Glutamatergic neuron (in vitro differentiated cells): ENCODE measurements at places on chromosomes 6 and 20. TPM values are rescaled to one million over a fixed set of nuclear protein-coding genes. Genes with fewer than 3 reads are reported as not detected.

DNA sequence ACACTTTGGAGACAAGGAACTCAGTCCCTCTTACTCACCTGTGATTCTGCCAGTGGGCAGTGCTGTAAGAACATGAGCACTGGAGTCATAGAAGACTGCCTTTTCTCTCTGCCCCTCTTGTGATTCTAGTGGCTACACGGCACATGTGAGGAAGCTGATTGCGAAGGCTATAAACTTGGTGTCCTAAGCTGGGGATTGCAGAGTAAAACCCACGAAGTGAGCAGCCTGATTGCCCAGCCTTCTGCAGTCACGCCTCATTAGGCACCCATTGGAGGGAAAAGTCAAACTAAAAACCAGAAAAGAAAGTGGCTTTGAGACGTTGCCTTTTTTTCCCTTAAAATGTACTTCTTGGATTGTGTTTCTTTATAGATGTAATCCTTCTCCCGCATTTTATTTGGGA, 748.4 kb upstream of the CHD6 start:
- no peak for DNase-seq

DNA sequence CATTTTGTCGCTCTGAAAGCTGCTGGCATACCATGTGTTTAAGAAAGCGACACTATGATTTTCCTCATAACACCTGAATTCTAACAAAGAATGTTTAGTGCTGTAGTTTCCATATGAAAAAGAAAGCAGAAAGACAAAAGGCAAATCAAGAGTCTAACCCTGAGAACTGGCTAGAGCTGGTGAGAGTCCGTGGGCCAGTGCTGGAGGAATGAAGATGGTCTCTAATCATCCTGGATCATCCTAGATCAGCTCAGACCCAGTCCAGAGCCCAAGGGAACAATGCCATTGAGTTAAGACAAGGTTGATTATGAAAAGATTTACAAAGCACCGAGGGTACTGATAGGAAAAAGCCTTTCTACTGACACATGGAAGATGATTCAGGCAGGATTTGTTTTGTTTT, 73.0 kb upstream of the MYLIP start:
- DNase-seq = no peak

DNA sequence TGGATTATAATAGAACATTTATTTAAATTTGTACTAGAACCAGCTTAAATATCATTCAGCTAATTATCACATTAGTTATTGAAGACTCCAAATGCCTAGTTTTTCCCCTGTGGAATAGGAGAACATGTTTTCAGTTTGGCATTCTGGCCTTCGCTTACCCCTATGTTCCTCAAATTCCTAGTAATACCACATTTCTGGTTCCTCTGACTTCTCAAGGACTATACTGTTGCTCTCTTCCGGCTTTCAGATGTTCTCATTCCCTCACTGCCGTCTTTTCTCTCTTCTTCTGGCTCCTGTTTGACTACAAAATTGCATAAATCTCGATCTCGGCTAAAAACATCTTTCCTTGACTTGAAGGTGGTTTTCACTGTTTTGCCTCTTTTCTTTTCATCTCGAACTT, 71.8 kb upstream of the KHDRBS2 start:
- no peak for DNase-seq

Gene GRM1
- total RNA-seq = 0.17 TPM
